ENCODE measurements at places on chromosomes 7 and 10.

- no peak for DNase-seq
Measured at GRCh38 chr10:18906636-18907035, 142.0 kb upstream of the MALRD1 start.

DNA sequence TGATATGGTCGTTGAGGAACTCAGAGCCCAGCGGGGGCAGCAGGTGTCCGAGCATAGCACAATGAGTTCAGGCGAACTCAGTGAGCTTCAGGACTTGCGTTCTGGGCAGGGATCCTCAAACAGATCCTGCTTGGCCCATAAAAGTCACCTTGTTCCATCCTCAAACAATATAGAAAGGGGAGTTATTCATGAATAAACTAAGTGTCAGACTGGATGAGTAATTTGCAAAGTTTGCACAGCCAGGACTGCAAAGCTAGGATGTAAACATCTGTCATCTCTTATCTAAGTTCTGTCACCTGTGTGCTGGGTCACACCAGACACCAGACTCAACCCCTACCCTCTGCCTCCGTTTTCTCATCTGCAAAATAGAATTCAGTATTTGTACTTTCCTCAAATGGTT, 58.0 kb upstream of the PFKP start:
- no peak for DNase-seq

DNA sequence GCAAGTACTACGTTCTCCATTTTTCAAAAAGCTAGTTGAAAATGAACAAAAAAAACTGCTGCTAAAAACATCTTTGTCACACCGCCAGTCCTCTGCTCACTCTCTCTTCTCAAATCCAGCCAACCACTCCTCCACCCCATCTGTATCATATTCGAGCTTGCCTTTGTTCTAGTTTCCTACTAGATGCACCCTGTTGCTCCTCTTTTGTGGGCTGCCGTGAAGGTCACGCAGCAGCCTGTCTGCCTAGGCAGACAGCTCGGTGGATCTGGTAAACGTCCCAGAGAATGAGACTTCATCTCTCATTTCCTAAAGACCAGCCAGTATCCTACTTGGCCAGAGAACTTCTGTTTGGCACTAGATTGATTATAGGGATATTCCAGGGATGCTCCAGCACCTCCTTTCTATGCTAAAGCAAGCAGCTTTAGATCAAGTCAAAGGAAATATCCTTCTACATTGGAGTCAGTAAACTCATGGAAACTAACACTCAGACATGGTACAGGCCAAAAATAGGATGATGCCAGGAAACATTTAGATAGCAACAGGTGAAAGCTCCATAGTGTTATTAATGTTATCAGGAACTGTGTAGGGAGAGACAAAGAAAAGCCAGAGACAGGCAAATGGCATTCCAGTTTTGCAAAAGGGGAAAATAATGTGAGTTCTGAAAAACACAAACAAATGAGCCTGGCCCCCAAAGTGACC, 8.7 kb upstream of the PLXNA4 start:
- no peak for DNase-seq

GRCh38 chr10:86339226-86339865, 27.2 kb downstream of the GRID1 start:
- DNase-seq: no peak

GRCh38 chr10:15084502-15084922, 4.1 kb downstream of the ACBD7 start:
- DNase-seq: no peak

GRCh38 chr10:67725567-67725966, 29.6 kb upstream of the CTNNA3 start:
- no peak for DNase-seq

- no peak for DNase-seq
Measured at GRCh38 chr10:69516316-69516715, 56.9 kb downstream of the NEUROG3 start.

GRCh38 chr7:124330731-124331407, 298.0 kb upstream of the TMEM229A start:
- DNase-seq: no peak

GRCh38 chr7:15794801-15795200, 108.3 kb upstream of the MEOX2 start:
- no peak for DNase-seq

DNA sequence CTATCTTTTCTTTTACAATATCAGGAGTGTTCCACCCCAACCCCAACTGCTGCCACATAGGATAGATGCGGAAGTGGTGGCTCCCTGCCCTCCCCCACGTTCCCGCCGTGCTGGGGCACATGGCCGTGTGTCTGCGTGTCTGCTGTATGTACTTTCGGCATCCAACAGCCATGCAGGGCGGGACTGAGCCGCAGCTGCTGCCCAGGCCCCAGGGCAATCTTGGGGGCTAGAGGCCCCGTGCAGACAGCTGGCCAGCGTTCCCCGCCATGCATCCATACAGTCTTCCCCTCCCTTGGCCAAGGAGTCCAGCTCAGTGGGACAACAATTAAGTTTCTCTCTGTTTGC, 162.7 kb downstream of the DGKB start:
- no peak for DNase-seq

GRCh38 chr7:157757776-157758467, 421.1 kb downstream of the DNAJB6 start:
- DNase-seq: no peak

- peak; percentile 27 for DNase-seq
Measured at GRCh38 chr7:42237811-42238541, 967 bp upstream of the GLI3 start.

DNA sequence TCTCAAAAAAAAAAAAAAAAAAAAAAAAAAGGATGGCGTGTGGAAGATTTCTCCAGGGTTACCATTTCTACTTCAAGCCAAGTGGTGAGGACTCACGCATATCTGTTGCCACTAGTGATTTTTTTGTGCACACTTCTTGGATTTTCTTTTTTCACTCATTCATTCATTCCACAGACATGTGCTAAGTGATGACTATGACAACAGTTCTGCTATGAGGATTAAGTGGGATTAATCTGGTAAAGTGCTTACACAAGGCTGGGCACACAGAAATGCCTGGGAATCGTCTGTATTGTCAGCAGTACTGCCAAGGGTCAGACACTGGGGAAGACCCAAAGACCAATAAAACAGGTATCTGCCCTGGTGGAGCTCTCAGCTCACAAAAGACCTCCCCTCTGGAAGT, 6.3 kb upstream of the OPN1SW start:
- DNase-seq: no peak

DNA sequence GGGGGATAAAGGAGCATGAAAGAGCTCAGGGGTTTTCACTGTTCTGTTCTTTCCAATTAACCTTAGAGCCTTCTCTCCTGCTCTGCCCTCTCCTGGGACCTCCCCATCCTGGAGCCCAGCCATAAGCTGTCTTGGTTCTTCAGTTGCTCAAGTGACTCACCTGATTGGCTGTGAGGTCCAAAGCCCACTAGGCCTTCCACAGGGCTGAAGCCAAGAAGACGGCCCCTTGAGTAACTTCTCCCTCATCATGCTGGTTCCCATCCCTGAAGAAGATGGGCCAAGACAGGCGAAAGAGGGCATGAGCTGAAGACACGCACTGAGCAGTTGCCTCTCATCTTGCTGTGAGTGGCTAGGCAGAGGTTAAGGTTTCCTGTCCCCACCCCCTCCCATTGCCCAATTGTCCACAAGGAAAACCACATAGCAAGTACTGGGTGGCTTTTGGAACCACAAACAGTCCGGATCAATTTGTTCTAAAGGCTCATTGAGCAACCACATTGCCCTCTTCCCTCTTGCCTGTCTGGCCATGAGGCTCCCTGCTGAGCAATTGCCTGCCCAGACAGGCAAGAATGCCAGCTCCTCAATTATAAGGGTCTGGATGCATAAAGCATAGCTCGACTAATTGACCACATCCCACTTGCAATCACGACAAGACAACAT, 43.9 kb upstream of the GPAM start:
- DNase-seq: no peak

DNA sequence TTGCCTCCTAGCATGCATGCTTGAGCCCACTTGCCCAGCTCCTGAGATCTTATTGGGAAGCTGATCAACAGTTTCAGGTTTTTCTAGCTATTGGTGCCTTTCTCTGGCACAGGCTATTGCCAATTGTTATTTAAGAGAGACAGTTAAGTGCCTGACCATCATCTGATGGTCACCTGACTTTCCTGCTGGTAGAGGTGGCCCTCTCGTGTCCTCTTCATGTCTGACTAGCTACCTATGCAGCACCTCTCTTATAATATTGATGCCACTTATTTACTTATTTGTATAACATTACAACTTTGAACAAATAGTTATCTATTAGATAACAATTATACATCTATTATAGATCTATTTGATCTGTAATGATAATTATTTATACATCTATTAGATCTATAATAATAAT, 205.9 kb upstream of the SEMA3D start:
- no peak for DNase-seq

GRCh38 chr7:125966278-125967048, 1036.8 kb upstream of the POT1 start:
- DNase-seq: no peak

DNA sequence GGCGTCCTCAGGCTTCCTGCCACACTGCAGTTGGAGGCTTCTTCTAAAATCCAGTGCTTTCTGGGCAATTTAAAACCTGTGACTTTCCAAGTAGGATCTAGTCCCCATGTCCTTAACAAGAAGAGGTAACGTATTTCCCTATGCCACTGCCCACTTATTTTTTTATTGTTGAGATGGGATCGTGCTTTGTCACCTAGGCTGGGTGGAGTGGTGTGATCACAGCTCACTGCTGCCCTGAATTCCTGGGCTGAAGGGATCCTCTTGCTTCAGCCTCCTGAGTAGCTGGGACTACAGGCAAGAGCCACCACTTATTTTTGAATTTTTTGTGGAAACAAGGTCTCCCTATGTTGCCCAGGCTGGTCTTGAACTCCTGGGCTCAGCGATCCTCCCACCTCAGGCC, 63.4 kb downstream of the DAGLB start:
- no peak for DNase-seq

- DNase-seq: no peak
Measured at GRCh38 chr10:120671491-120671890, 179.7 kb upstream of the WDR11 start.

GRCh38 chr10:132447446-132448247, 50.6 kb downstream of the PWWP2B start:
- no peak for DNase-seq

GRCh38 chr7:84112771-84113170, 81.8 kb downstream of the SEMA3A start:
- no peak for DNase-seq

DNA sequence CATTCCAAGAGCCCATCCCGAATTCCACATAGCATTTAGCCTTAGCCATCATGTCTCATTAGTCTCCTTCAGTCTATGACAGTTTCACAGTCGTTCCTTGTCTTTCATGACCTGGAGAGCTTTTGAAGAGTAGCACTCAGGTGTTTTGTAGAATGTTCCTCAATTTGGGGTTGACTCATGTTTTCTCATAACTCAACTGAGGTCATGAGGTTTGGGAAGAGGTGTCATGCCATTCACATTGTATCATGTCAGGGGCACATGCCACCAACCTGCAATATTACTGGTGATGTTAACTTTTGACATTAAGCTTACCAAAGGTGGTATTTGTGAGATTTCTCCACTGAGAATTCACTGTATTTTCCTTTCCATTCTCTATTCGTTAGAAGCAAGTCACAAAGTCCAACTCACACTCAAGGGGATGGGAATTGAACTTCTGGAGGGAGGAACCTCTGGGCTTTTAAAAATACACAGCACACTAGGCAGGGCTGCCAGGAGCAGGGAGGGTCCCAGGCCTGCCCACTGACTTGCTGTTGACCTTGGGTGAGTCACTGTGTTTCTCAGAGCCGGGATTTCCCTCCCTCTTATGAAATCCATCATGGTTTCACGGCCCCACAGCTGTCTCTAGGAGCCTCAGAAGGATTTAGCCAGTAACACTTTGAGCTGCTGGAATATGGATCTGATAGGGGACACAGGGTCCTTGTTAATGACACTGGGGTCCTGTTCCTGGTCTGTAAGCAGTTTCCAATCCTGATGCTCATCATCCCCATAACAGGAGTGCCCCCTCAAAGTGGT, 74.4 kb upstream of the TCF7L2 start:
- DNase-seq: no peak

GRCh38 chr10:122798704-122799231, 46.9 kb downstream of the CUZD1 start:
- DNase-seq: no peak

DNA sequence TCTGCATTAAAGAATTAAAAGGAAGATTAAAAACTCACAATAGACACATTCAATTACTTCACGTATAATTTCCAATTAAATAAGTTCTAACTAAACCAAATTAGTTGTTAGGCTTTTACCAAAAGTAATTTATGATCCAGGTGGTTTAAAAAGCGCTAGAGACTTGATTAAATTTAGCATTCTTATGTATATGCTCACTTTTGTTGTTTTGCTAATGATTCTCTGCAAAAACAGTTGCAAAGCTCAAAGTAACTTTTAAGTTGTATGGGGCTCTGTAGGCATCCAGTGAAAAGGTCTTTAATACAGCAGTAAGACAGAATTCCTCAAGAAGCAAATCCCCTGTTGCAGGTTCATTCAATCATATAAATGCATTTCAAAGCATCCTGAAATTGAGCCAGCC, 15.5 kb upstream of the PNPLA8 start:
- no peak for DNase-seq

DNA sequence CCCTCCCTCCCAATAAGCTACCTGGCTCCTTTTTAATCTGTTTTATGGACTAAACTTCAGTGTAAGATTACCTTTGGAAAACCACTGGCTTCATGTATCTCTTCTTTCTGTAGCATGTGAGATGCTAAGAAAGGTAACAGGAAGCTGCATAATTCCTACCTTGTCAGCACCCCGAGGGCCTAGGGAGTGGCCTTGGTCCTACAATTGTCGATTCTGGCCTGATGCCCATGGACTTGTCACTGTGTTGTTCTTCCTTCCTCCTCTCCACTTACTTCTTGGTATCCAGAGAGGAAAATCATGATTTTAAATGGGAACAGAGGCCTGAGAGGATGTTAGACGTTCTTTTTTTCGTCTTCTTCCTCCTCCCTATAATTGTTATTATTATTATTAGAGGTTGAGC, 42.9 kb upstream of the PDZD8 start:
- DNase-seq: no peak

DNA sequence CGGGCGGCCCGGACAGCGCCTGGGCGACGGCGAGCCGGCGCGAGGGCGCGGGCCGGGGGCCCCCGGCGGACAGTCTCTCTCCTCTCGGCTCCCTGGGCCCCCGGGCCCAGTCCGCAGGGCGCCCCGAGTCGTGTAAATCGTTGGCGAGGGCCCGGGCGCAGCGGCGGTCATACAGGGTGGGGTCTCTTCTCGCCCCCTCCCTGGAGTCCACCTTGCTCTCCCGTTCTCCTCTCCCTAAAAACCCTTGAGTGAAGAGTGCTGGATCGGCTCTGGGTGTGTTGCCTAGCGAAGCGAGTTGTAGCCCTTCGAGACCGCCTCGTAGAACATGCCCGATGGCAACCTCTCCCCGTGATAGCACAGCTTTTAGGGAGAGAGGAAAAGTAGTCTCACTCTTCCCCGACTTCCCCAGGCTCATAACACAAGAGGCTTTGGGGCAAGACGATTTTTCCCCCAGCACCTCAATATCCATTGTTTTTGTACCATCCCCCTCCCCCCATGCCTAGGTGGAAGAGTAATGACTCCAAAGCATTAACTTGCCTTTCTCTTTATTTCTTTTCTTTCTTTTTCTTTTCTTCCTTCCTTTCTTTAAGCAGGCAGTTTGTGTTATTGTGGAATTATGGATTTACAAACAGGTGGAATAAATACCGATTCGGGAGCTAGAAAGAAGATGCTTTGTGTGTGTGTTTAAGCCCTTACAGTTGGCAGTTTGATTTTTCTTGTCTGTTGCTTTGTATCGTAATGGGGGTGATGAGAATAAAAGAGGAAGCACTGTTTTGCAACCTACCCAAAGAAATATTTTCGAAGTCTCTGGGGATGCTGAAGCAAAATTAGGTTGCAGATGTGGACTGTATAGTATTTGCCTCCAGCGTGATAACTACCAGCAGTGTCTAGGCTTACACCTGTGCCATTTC, 822 bp downstream of the SHOC2 start:
- DNase-seq: no peak

GRCh38 chr7:84783141-84783778, 403.6 kb downstream of the SEMA3D start:
- no peak for DNase-seq

Measured in GM12891 (cell line).